T-helper 17 cell (primary cell): ENCODE measurements at places on chromosomes 5 and 9.

DNA sequence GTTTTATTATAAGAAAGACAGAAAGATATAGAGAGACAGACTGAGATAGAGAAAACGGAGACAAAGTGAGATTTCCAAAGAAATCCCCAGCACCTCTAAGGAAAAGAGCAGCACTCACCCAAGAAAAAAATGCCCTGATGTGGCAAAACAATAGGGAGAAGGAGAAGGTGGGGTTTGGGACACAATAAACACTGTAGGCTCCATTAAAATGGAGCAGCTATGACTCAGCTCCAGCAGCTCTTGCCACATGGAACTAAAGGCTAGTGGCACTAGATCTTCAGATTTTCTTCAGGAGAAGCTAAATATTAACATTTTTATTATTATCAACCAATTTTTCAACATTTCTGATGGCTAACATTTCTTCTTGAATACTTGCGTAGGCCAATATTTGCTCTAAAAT is 321.8 kb downstream of the TRIM32 start:
- DNase-seq, result no peak

GRCh38 chr5:121660142-121660541 is 191.5 kb upstream of the FTMT start:
- no peak for DNase-seq

GRCh38 chr5:8767111-8767510 is 778.8 kb downstream of the SEMA5A start:
- DNase-seq, result no peak

DNA sequence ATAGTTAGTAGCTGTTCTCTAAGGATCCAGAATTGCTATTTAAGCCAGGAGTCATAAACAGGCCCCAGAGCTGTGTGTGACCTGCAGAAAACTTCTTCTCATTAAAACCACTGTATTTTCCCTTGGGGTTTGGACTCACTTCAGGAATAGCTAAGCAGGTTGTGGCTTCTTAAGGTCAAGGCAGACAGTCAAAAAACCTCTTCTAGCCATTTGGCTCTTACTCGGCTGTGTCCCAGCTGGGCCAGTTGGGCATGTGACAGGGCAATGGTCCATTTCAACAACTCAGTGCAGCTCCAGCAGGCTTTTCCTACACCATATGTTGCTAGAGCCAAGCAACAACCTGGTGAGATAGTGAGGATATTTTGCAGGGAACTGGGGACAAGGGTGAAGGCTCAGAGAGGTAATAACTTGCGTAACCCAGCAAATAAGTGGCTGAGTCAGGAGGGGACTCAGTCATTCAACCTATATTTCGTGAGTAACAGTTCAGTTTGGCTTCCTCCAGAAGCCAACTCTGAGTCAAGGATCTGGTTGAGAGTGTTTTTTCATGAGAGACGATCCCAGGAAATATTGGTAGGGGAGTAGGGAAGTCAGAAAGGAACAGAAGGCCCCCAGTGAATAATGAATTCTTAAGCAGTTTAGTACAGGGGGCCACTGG is 115.4 kb upstream of the PPP2R2B start:
- no peak for DNase-seq

DNA sequence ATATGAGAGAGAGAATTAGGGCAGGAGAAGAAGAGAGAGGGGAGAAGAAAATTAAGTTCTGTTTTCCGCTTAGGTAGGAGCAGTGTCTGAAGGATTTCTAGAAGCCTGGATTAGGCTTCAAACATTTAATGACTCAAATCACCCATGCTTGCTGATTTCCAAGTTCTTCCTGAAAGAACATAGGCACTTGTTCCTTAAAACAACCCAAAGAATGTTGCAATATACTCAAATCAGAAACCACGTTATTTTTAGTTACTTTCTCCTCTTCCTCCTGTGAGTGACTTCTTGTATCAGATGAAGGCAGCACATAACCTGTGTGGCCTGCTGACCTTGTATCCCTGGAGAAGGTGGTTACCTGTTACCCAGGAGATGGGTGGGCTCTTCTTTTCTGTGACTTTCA is 351.5 kb upstream of the KLF4 start:
- no peak for DNase-seq

DNA sequence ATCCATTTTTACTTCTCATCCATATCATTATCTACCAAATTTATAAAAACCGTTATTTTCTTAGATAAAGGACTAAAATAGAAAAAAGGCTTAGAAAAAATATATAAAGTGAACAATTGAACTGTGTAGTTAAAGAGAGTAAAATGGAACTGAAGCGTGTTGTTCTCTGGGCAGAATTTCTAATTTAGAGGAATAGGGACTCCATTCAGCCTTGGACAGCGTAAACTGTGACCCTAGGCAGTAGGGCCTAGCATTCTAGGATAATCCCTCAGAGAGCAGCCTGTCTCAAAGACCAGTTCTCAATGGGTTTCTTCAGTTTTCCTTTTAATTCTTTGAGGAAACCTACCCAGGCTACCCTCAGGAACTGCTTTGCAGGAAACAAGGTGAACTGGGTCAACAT is 11.1 kb downstream of the ZNF462 start:
- no peak for DNase-seq

DNA sequence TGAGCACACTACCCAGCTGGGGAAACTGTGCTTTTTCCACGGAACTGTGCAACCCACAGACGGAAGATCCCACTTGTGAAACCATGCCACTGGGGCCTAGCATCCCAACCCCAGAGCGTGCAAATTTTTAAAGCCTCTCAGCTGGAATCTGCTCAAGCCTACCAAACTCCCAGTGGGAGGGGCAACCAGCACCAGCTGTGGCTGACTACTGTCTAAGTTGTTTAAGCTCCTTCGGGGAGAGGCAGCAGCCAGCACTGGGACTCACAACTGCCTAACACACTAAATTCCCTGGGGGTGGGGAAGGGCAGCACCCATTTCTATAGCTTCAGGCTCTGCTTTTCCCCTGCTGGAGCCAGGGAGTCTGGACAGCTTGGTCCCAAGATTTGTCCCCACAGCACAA is 287.6 kb upstream of the MSX2 start:
- DNase-seq, result no peak

DNA sequence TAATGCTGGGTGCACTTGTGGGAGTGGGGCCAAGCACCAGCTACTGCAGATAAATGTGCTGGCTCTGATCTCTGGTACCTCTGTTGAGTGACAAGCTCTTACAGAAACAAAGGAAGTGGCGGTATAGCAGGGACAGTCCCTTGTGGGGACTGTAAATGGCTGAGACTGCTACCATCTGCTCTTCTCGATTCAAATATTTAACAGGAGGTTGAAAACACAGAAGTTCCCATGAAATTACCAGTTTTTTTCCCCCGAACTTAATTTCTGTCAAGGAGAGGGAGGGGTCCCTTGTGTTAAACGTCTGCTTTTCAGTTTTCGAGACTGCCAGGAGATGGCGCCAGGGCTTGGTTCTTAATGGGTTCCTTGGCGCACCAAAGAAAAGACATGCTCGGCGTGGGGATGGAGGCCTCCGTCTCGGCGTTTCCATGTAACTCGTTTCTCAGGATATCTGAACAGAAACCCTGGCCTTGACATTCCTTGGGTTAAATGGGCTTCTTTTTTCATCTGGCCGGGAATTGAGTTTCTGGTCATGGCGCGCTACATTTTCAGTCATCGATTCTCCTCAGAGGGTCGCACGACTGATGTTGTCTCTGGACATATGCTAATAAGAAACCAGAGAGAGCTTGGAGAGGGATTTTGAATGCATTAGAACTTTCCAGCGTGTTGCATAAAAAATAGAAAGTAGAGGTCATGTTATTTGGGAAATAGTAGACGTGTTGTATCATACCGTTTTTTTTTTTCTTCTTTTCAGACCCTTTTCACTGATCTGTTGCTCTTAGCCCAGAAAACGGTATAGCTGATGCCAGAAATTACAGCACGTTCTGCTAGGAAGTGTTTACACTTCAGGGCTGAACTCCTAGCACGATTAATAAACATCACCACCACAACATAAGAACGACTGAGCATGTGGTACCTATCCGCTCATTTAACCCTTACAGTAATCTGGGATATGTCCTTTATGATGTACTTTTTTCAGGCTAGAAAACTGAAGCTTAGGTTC is 64.0 kb downstream of the CARTPT start:
- no peak for DNase-seq

- DNase-seq, result no peak
These were observed 134.4 kb downstream of the PTTG1 start for GRCh38 chr5:160555971-160556631.

DNA sequence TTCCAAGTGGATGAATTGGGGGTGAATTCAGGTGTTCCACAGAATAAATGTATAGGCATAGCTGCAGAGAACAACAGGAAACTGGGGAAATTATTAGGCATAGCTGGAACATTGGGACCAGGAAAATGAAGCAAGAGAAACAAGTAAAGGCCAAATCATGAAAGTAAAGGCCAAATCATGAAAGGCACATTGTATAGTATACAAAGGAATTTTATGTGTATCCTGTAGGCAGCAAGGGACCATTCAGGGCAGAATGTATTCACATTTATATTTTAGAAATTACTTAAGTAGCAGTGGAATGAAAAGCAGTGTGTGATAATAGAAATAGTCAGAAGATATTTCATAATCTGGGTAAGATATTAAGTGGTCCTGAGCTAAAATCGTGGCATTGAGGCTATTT is 127.3 kb upstream of the GRHPR start:
- no peak for DNase-seq

GRCh38 chr5:71887680-71888079 is 168.6 kb downstream of the CARTPT start:
- no peak for DNase-seq

DNA sequence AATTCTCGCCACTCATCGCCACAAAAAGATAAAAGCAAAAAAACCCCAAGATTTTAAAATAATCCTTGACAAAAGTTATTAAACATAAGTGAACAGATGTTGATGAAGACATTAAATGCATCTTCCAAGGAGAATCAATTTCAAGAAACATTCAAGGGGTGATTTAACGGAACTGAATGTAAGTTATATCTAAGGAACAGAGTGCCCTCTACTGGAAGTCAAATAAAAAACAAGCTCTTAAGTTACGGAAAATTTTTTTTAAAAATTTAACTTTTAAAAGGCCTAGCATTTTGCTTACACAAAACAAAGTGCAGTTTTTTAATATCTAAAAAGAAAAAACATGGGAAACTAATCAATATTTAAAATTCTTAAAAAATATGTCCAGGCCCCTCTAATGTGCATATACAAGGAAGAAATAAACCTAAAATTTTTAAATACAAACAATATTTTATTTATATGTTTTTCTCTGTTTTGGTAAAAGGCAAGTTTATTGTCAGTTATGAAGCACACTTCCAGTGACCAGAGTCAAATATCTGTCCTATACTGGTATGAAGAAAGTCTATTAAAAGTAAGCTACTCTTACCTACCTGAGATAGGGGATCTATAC is 28.0 kb downstream of the TEX10 start:
- DNase-seq, result no peak
